ENCODE measurements at places on chromosomes 4 and X. TPM values are rescaled to one million over a fixed set of nuclear protein-coding genes. Genes with fewer than 3 reads are reported as not detected.

- DNase-seq, result no peak
Observed at GRCh38 chr4:187586892-187587291, 408.7 kb upstream of the ZFP42 start.

DNA sequence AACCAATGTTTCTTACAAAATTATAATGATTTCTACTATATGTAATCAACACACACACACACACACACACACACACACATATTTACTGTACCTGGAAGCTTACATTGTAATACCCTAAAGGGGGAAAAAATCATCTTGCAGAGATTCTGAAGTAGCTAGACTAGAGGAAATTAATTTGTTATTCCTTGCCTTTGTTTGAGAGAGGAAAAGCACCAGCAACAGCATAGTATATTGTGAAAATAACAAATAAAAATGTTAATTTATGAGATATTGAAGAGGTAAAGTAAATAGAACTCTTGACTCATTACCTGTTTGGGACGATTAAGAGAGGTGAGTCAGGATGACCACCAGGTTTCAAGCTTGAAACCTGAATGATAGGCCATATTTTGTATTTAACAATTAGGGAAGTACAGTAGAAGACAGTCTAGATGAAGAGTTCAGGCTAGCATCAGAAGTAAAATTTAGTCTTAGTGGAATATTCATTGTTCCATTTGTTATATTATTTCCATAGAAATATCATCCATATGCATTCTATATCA is 873.4 kb upstream of the PCDH10 start:
- DNase-seq, result no peak

DNA sequence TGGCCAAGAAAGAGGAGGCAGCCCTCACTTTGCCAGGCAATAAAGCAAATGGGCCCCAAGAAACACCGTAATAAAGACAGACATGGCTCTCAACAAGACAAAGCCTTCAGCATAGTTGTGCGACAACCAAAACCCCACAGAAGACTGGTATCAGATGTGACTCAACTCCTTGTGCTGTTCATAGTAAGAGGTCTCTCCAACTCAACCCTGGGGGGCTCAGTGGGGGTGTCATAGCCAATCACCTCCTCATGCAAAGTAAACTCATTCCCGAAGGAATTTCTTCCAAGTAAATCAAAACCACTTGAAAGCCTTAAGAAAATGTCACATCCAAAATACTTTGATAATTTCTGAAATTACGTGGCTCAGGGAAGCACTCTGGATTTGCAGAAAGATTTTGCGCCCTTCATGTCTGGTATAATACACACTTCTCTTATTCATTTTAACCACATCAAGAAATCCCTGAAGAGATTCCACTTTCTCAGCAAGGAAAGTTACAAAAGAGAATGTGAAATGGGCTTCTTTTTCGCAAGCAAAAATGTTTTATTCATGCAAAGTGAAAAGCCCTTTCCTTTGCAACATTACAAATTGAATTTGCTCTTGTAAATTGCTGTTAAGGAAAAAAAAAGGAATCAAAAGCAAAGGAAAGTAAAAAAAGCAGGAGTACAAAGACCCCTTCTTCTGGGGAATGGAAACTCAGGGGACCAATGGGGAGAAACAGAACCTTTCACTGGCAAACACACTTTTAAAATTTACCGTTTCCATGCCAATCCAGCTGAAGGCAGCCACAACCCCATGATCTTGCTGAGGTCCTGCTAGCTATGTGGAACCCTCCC is 137.4 kb downstream of the NSUN7 start:
- no peak for DNase-seq

PFKFB1 gene
- 0.68 TPM for total RNA-seq

DNA sequence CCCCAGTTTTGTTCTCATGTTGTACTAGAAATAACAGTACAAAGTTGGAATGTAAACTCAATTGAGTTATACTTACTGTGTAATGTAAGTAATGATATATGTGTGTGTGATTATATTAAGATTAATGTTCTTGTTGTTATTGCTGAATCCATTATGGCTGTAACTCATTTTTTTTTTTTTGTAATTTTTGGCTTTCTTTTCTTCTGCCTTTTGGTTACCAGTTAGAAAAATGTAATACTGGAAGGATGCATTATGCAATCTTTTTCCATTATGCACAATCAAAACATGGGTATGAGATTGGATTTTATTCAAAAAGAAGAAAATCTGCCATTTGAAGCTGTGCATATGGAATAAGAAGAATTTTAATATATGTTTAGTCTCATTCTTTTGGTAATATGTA is 34.0 kb downstream of the BANK1 start:
- DNase-seq, result no peak

GRCh38 chrX:134460862-134461220 is 876 bp downstream of the HPRT1 start:
- no peak for DNase-seq

DNA sequence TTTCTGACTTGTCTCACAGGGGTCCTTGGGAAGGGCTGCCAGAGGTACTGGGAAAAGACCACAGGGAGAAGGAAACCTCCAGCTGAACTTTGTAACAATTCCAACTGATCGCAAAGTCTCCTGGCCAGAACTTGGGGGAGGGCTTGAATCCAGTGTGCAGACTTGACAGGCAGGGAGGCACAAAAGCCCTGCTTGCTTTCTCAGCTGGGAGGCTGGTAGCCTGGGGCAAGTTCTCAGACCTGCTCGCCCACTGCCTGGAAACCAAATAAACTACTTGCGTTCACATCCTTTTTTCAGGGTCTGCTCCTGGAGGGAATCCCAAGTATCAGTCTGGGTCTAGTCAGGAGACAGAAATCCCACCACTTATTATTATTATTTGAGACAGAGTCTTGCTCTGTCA is 48.0 kb upstream of the CASK start:
- DNase-seq, result no peak

MAGEA9B gene
- not detected for total RNA-seq

DNA sequence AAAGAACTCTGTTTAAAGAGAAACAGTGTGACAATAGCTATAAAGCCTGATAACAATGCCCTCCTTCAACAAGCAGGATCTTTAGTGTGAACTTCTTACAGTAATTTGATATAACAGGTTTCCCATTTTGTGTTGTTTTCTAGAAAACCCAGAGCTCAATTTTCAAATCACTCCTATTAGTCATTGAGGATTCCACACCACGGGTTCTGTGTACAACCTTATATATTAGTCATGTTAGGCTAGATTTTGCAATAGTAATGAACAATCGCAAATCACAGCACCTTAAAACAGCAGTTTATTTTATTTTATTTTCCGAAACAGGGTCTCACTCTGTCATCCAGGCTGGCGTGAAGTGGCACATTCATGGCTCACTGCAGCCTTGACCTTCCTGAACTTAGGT is 1020.9 kb upstream of the INTU start:
- DNase-seq, result no peak

DNA sequence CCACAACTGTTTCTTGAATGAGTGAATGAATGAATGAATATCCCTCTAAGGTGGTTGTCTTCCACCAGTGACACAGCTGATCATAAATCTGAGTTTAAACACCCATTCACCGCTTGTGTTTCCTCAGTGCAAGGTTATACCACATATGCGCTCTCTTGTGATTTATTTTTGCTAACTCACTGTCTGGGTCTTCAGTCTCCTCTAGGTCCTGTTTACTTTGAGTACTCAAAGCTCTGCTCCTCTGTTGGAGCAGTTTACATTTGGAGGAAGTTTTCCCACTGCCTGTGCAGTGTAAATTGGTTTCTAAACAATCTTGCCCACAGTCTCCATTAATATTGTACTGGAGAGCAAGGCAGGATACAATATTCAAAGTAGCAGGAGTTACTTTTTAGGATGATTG is 212.6 kb upstream of the JADE1 start:
- no peak for DNase-seq

GLRB gene
- not detected for total RNA-seq

SSX2B gene
- total RNA-seq, result not detected

GRCh38 chr4:100936661-100937375 is 410.5 kb downstream of the PPP3CA start:
- DNase-seq, result no peak

DNA sequence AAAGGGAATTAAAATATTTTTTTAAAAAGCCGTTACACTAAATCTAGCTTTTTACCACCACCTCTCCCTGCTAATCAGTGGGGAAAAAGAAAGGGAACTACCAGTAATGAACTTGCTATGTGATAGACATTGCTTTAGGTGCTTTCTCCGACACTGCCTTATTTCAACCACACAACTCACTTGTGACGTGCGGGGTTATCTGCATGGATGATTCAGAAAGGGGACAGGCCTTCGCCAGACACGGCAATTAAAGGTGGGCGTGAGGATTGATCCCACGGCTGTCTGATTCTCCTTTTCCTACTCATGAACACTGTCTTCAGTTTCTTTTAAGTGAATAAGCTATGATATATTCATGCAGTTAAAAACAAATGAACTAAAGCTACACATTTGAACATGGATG is 882 bp upstream of the CXCR3 start:
- DNase-seq, result peak; percentile 64

DNA sequence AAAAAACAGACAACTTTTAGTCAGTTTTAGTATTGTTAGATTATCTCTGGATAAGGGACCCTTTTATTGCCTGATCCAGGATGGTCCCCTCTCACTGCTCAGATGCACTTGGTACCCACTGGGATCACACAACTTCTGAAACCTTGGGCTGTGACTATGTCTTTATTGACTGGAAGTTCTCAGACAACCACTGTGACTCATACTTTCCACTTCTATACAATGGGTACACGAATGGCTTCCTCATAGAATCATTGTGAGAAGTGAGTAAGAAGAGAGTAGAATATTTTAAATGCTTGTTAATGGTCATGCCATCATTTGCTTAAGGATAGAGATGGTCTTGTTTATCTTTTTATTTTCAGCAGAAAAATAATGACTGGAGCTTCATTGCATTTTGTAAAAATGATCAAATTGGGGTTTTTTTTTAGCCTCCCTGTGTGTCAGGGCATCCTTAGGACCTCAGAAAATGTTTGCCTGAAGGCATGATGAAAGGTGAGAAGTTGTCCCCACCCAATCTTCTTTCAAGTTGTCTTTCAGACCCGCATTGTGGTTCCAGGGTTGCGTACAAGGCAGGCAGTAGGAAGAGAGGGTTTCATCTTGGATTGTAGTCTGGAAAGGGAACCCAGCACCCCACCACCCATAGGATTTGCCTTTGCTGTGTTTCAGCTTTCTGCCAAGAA is 115.1 kb downstream of the CPEB2 start:
- no peak for DNase-seq

DNA sequence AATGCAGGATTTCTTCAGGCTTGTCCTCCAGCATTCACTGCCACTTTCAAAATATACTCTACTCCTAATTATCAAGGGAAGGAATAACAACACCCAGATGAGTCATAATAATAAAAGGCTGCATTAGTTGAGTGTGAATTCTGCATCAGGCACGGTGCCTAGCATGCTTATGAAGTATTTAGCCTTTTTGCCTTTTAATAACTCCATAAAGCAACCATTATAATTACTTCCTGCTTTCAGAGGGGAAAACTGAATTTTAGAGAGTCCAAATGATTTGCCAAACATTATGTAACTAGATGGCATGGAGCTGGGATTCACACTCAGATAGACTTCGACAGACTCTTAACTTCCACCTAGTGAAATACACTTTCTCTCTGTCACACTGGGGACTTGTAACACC is 2365.5 kb downstream of the PCDH7 start:
- DNase-seq, result no peak

ZFP92 gene
- 1.1 TPM for total RNA-seq

GRCh38 chr4:4488405-4489404 is 53.1 kb downstream of the STX18 start:
- peak; percentile 63 for DNase-seq

MAGEC1 gene
- not detected for total RNA-seq

- no peak for DNase-seq
Observed at GRCh38 chrX:67613366-67613765, 69.5 kb downstream of the AR start.

GRCh38 chr4:185502386-185502785 is 30.9 kb upstream of the CCDC110 start:
- no peak for DNase-seq

GRCh38 chr4:87461281-87461700 is 38.9 kb downstream of the NUDT9 start:
- no peak for DNase-seq

RTL3 gene
- total RNA-seq, result not detected

DNA sequence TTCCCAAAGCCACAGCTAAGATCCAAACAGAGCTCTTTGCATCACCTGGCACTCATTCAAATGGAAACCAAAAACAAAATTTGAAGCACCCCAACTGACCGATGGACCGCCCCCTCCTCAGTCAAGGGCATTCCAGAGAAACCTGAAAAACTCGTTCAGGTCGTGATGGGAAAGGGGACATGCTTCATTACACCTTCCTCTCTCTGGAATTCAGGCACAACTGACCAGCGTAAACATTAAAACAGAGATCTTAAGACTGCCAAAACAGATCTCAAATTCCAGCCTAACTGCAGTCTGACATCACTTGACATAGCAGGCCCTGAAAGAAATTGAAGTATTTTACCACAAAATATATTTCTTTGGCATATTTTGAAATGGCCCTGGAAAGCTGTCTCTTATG is 28.5 kb downstream of the PTTG2 start:
- no peak for DNase-seq

PAK3 gene
- 0.30 TPM for total RNA-seq

PTPN13 gene
- total RNA-seq, result 0.92 TPM

PAGE1 gene
- not detected for total RNA-seq

GRCh38 chrX:44828008-44828605 is 15.7 kb upstream of the DUSP21 start:
- DNase-seq, result no peak

DNA sequence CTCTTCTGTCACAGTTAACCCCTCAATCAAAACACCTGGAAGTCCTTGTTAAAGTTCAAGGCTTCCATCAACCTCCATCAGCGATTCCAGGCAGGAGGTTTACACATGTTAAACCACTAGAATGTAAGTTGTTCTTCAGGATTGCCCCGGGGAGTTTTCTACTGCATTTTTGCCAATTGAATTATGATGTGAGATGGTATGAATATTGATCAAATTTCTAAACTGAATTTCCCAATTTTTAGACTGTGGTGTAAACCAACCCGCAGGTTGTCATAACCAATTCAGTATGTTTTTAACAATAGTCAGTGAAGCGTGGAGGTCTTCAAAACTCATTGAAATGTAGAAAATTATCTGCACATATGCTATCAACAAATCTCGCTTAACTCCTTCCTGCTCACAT is 21.2 kb upstream of the TENM3 start:
- no peak for DNase-seq

- no peak for DNase-seq
Observed at GRCh38 chrX:8179656-8180055, 8.6 kb upstream of the VCX2 start.

DNA sequence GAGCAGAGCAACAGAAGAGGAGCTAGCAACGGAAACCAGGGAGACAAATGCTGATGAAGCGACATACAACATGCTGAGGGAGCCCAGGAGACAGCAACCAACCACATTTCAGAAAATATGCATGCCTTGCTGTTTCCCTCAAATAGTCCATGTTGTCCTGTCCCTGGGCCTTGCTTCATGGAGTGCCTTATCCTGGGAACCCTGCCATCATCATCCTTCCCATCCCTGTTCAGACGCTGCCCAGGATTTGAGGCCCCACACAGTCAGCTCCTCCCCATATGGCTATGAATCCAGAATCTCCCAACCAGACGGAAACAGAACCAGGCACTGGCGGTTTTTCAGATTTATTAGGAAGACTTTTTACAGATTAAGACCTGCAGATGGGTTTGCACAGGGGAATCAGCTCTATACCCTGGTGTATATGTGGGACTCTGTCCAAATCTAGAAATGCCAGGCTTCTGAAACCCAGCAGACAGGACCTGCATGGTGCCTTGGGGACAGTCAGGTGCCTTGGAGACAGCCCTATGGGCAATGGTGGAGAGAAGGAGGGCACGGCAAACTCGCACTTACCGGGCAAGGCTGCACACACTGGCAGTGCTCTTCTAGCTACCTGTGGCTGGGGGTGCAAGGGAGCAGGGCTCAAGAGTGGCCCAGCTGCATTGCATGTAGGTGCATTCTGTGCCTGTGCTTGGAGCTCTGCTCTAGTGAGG is 199.7 kb upstream of the MAMLD1 start:
- DNase-seq, result no peak

Data from activated T-cell treated with anti-CD3 and anti-CD28 coated beads, Interleukin-2, amount 50 U/mL, for 4 hours (primary cell).